Cerebellum (tissue), 4 donors: ENCODE measurements at places on chromosomes 16 and 17. TPM values are rescaled to one million over a fixed set of nuclear protein-coding genes. Genes with fewer than 3 reads are reported as not detected.

OTOA gene
- total RNA-seq: 0.36 TPM

OR4D1 gene
- total RNA-seq: 0.18 TPM

IFI35 gene
- 2.0 TPM for total RNA-seq

AXIN2 gene
- 41.2 TPM for total RNA-seq

PERCC1 gene
- total RNA-seq: not detected

GH1 gene
- total RNA-seq: not detected

ADAP2 gene
- 8.3 TPM for total RNA-seq

MFSD6L gene
- total RNA-seq: 0.09 TPM

DBNDD1 gene
- total RNA-seq: 12.6 TPM
